ENCODE measurements at places on chromosomes 3 and 15.

GRCh38 chr15:66076591-66077319 lies 176.8 kb downstream of the MEGF11 start:
- no peak for DNase-seq

GRCh38 chr3:100257586-100257985 lies 3.2 kb upstream of the TBC1D23 start:
- DNase-seq, result peak; percentile 58

DNA sequence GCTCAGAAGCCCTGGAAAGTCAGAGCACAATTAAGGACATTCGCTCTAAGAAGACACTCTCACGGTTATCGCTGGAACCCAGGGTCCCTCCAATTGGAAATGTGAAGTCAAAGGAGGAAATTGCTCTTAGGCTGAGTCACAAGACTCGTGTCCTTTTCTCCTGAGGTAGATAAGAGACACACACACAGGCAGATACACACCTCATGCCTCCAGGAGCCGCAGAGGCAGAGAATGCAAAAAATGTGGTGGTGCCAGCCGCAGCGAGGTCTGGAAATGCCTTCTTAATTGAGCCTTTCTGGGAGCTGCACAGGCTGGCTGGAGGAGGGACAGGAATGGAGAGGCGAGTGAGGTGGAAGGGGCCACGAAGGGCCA lies 189.3 kb downstream of the OPA1 start:
- DNase-seq, result peak; percentile 30

- peak; percentile 94 for DNase-seq
Observed at GRCh38 chr15:59329570-59330350, 42.9 kb downstream of the MYO1E start.

- peak; percentile 10 for DNase-seq
Observed at GRCh38 chr3:155745795-155746550, 1.1 kb upstream of the PLCH1 start.

DNA sequence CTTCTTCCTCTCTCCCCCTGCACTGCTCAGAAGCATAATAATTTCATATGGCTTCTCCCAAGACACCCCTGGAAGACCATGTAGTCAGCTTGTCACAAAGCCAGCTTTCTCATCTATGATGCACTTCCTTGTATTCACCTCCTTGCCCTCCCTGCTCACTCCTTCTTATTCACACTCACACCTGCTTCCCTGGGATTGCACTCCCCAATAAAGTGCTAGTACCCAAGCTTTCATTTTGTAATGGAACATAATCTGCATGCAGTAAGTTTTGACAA lies 76.9 kb upstream of the FRMD4B start:
- DNase-seq, result no peak

GRCh38 chr3:43223670-43224364 lies 62.5 kb upstream of the SNRK start:
- peak; percentile 58 for DNase-seq

DNA sequence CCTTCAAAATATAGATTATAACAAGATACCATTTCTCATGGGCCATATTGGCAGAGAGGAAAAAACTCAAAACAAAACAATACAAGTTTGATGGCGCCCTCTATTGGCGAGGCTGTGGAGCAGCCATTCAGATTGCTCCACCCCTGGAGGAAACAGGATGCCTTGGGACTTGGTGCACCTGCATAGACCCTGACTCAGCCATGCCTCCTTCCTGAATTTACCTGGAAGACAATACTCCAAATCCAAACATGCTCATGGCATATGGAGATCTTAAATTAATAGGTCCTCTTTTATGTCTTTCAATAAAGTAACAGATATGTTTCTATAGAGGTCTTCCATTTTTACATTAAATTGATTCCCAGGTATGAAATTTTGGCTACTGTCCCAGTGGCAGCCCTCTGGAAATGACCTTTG lies 90.0 kb downstream of the APBA2 start:
- DNase-seq, result peak; percentile 80

DNA sequence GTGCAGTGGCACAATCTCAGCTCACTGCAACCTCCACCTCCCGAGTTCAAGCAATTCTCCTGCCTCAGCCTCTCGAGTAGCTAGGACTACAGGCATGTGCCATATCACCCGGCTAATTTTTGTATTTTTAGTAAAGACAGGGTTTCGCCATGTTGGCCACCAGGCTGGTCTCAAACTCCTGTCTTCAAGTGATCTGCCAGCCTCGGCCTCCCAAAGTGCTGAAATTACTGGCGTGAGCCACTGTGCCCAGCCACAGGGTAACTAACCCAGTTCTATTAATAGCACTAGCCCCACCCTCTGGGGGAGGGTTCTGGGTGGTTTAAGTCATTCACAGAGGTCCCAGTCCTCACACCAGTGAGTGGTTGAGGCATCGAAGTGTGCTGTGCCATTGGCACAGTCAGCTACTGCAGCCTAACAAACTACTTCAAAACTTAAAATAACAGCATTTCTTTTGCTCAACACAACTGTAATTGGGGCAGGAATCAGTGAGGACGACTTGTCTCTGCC lies 44.0 kb downstream of the RHCG start:
- no peak for DNase-seq

- no peak for DNase-seq
Observed at GRCh38 chr15:74619916-74620635, 4.4 kb downstream of the CLK3 start.

DNA sequence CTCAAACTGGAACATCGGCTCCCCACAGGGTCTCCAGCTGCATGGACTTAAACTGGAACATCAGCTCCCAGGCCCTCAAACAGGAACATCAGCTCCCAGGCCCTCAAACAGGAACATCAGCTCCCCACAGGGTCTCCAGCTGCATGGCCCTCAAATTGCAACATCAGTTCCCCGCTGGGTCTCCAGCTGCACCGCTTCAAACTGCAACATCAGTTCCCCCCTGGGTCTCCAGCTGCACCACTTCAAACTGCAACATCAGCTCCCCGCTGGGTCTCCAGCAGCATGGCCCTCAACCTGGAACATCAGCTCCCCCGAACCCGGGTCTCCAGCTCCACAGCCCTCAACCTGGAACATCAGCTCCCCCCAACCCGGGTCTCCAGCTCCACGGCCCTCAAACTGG lies 82.0 kb downstream of the TFRC start:
- DNase-seq, result peak; percentile 26
